ENCODE measurements at places on chromosomes 3 and 15.

DNA sequence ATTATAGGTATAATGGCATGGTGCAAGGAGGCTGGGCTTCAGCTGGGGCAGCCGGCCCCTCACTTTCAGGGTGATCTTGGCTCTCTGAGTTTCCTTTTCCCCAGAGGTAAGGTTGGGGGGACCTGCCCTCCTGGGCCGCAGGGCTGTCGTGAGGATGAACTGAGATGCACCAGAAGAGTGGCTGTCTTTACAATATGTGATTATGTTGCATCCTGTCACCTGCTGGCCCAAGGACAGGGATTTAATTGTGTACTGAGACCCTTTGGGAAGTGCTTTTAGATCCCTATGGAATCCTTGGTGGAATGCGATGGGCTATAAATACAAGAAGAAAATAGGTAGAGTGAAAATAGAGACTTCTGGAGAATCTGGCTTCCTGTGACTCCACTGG lies 22.1 kb downstream of the ANAPC13 start:
- no peak for DNase-seq

- no peak for DNase-seq
Measured at GRCh38 chr3:72492240-72492639, 356.0 kb downstream of the SHQ1 start.

- no peak for DNase-seq
Measured at GRCh38 chr15:25884370-25884769, 21.2 kb upstream of the ATP10A start.

- DNase-seq: no peak
Measured at GRCh38 chr15:95290176-95290974, 1040.1 kb upstream of the NR2F2 start.
